ENCODE measurements at places on chromosomes 5 and 9.

GRCh38 chr9:105842023-105842644 lies 147.8 kb downstream of the TMEM38B start:
- DNase-seq = no peak

DNA sequence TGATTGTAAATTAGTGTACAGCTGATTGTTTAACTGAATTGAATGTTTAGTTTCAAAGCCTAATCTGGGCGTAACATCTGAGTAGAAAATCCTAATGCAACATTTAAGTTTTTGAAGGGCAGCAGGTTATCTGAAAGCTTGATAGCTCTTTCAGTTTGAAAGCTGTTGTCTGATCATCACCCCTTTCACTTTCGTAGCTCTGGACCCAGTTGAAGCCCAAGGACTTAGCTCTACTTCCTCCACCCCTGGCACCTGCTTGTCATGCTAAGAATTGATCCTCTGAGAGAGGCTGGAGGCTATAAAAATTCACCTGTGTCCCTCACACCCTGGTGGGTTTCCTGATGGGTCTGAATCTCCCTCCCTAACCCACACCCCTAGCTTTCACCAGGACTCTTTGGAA lies 86.0 kb downstream of the ZFAND5 start:
- no peak for DNase-seq

GRCh38 chr5:145975361-145976066 lies 39.1 kb downstream of the SH3RF2 start:
- no peak for DNase-seq

DNA sequence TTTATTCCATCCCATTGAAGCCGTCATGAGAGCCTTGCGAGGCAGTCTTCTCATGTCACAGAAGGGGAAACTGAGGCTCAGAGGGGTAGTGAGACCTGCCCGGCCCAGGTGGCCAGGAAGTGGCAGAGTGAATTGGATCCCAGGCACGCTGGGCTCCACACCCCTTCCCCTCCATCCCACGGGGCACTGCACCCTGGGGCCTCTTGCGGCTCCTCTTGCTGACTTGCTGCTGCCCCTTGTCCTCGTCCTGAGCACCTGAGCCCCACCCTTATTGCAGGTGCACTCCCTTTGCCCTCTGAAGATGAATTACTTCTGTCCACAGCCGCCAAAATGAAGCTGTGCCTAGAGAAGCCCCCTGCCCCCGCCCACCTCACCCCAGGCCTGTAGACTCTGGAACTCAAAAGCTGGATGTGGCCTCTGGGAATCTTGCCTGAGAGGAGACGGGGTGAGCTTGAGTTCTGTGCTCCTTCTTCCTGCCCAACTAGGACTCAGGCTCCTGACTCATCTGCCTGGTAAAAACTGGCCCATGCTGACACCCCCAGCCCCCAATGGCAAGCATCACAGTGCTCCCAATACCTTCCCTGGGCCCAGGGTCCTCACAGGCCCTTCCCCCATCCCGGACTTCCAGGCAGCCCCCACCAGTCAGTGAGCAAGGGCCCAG lies 6.4 kb downstream of the NEURL1B start:
- no peak for DNase-seq

GRCh38 chr9:99466104-99466503 lies 244.0 kb downstream of the SEC61B start:
- DNase-seq = no peak

GRCh38 chr5:134460551-134460950 lies 48.9 kb upstream of the CDKN2AIPNL start:
- DNase-seq = no peak

DNA sequence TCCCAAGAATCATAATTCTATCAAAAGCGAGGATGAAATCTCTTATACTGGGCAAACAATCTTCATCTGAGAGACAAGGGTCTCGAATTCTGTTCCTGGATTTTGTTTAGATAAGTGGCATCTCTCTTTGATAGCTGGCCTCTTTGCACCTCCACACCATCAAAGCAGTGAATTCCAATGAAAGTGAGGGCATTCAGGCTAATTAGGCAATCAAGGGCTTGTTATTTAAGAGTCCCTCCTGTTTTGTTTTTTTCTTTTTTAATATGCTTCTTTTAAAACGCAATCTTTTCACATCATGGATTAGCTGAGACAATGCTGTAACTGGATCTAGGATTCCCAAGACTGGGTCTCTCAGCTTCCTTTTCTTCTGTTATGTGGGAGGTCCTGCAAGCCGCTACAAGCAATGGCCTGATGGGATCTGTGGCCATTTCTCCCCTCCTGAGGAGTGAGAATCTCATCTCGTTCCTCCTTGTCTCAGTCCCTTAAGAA lies 67.9 kb downstream of the TNC start:
- no peak for DNase-seq

GRCh38 chr9:19375538-19375937 lies 4.5 kb downstream of the RPS6 start:
- DNase-seq = no peak

DNA sequence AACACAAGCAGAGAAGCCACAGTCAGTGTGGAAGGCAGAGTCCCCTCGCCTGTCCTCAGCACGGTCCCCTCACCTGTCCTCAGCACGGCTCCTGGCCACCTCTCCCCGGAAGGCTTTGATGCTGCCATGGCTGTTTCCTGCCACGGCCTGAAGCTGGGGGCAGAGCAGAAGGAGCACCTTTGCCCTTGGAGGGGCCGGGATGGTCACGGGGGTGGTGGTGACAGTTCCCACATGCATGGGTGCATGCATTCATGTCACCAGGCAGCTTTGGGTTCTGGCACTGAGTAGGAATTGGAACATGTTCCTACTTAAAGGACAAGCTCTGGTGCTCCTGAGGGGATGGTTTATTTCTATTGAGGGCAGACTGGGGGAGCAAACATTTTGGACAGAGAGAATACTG lies 57.8 kb upstream of the PHYKPL start:
- no peak for DNase-seq

GRCh38 chr9:79776581-79776980 lies 204.8 kb downstream of the TLE4 start:
- DNase-seq = no peak

DNA sequence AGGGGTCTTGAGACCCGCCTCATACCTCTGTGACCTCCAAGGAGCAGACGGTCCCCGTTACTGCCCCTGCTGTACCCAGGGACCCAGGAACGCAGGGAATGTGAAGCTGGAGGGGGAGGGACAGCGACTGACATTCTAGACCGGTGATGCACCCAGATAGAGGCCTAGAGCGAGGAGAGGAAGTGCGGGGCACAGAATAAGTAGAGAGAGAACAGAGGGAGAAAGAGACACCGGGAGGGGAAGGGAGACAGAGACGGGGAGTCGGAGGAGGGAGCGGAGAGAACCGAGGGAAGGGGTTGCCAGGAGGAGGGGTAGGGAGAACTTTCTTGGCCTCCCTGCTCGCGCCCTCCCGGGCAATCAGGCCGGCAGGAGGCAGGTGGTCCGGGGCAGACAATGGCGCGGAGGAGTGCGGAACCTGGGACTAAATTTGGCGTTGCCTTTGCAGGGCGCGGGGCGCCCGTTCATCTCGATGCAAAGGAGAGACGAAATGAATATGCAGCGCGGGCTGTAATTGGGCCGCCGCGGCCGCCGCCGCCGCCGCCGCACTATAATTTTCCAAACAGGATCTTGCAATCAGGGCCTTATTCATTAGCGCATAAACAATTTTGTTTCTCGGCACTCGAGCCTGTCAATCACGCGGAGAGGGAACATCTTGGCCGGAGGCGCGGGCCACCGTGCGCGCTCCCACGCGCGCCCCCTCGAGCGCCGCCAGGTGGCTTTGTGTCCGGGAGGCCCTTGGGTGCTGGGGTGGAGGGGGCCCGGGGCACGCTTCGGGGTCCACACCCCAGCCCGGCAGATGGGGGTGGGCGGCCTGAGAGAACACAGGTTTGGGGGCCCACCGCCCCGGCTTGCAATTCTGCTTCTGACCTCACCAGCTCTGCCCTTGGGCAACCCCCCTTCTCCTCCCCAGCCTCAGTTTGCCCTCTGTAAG lies 33.0 kb downstream of the NDUFA8 start:
- no peak for DNase-seq

GRCh38 chr5:168128557-168128956 lies 162.9 kb upstream of the WWC1 start:
- DNase-seq = no peak

GRCh38 chr9:130884542-130885483 lies 11.8 kb downstream of the QRFP start:
- DNase-seq = no peak

- peak; percentile 52 for DNase-seq
Measured at GRCh38 chr5:75053304-75054133, 1.2 kb upstream of the GCNT4 start.

GRCh38 chr5:113203916-113204315 lies 227.3 kb downstream of the DCP2 start:
- no peak for DNase-seq

- no peak for DNase-seq
Measured at GRCh38 chr9:109064963-109065702, 51.8 kb upstream of the CTNNAL1 start.

- no peak for DNase-seq
Measured at GRCh38 chr5:138647261-138647788, 72.1 kb upstream of the HSPA9 start.

- no peak for DNase-seq
Measured at GRCh38 chr5:1793966-1794900, 5.4 kb downstream of the MRPL36 start.

- DNase-seq = no peak
Measured at GRCh38 chr9:88932766-88933165, 58.5 kb upstream of the S1PR3 start.

DNA sequence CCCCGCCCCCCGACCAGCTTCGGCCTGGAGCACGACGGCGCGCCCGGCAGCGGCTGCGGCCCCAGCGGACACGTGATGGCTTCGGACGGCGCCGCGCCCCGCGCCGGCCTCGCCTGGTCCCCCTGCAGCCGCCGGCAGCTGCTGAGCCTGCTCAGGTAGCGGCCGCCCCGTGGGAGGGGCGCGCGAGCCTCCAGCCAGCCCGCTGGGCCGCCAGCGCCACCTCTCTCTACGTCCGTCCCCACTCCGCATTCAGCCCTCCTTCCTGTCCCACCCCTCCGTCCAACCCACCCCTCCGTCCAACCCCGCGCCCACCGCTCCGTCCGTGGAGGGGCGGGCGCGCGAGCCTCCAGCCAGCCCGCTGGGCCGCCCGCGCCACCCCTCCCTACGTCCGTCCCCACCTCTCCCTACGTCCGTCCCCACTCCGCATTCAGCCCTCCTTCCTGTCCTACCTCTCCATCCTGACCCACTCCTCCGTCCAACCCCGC lies 6.5 kb downstream of the ADAMTS13 start:
- DNase-seq = no peak

GRCh38 chr5:16659536-16659935 lies 42.7 kb upstream of the RETREG1 start:
- DNase-seq = no peak

DNA sequence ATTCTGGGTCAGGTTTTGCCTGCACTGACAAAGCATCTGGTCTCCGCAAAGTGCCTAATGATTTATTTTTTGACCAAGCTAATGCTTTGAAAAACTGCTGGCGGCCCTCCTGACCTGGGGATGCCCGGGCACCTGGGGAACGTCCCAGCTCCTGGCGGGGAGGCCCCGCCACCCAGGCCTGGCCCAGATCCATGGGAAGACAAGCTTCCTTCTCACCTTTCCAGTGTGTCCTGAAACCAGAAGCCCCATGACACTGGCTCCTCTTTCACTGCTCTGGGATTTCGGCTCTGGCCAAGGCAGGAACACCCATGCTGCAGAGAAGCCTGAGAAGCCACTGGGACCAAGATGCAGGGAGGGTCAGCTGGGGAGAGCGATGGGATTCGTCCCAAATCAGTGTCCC lies 144.1 kb downstream of the SEC61B start:
- no peak for DNase-seq

DNA sequence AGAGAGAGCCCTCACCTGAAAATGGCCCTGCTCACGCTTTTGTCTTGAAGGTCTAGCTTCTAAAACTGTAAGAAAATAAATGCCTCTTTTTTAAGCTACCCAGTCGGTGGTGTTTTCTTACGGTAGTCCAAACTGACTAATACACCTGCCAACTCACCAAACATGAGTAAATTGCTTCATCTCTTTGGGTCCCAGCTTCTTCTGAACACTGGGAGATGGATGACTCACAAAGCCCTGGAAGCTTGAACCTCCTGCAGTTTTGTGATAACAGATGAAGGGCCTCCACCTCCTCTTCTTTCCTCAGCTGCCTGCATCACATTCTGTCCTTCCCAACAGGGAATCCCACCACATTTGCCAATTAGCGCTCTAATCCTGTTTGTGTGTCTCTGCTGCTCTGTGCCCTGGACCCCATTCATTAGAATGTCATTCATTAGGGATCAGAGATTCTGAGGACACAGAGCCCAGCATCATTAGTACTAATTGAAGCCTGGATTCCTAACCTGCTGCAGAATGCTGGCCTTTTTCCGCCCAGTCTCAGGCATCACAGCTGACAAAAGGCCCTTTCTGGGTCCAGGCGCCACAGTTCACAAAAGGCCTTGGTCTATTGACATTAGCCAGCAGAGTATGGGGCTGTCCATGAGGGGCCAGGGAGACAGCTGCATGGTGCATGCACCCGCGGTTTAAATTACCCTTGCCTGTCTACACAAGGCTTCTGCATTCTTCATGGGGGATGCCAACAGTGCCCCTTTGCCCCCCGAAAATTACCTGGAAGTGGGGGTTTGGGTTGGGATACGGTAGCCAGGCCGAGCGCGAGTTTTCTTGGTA lies 349.3 kb downstream of the SEMA5A start:
- no peak for DNase-seq

DNA sequence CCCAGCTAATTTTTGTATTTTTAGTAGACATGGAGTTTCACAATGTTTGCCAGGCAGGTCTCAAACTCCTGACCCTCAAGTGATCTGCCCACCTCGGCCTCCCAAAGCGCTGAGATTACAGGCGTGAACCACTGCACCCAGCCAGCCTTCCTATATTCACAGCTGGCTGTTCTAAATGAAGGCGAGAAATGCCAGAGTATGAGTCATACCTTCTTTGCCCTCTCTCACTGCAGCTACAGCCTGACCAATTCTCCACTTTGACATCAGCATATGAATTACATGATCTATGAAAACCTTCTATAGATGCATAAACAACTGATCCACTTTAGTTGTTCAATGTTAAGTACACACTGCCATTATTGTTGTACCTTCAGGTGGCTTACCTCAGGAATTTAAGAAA lies 14.5 kb downstream of the APTX start:
- DNase-seq = no peak

GRCh38 chr5:33332804-33333203 lies 108.0 kb upstream of the TARS1 start:
- DNase-seq = no peak

DNA sequence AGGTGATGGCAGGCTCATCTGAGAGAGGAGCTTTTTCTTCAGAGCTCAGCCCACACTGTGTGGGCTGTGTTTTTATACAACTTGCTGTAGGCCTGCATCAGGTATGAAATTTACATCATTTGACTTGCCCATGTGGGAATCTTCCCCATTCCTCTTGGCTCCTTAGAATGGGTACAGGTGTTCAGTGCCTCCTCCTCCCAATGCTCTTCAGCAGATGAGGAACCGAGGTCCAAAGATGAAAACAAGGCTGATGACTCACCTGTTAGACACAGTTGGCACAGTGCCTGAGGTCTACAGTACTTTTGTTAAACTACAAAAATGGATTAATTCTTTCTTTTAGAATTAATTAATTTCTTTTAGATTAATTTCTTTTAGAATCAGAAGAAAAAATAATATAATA lies 20.8 kb downstream of the PAPPA start:
- no peak for DNase-seq

GRCh38 chr5:73496984-73497457 lies 1.2 kb upstream of the BTF3 start:
- DNase-seq = no peak
